ENCODE measurements at places on chromosomes 12 and 14. TPM values are rescaled to one million over a fixed set of nuclear protein-coding genes. Genes with fewer than 3 reads are reported as not detected.

Gene EML5
- total RNA-seq, result 0.19 TPM

Gene SRGAP1
- 12.9 TPM for total RNA-seq

Gene KRT79
- not detected for total RNA-seq

Gene TAS2R20
- 2.2 TPM for total RNA-seq

Gene SERPINA6
- total RNA-seq, result not detected

Gene SLCO1B3
- not detected for total RNA-seq

Gene KCNMB4
- total RNA-seq, result 0.34 TPM

Gene KLHDC1
- 6.6 TPM for total RNA-seq

Gene NOP9
- total RNA-seq, result 30.1 TPM

Gene GRIP1
- 0.17 TPM for total RNA-seq

Gene RASSF9
- total RNA-seq, result 7.7 TPM

Gene KCNC2
- total RNA-seq, result not detected

Gene MPHOSPH9
- total RNA-seq, result 63.0 TPM

Gene ERO1A
- 105 TPM for total RNA-seq

Gene GALNT9
- total RNA-seq, result 0.17 TPM

Gene KLRC2
- not detected for total RNA-seq

Gene FZD10
- 1.7 TPM for total RNA-seq

Gene CHGA
- total RNA-seq, result under 0.01 TPM

Gene RGS6
- not detected for total RNA-seq

Gene IRF9
- 55.5 TPM for total RNA-seq

Gene RND1
- 3.4 TPM for total RNA-seq

Gene KERA
- total RNA-seq, result not detected

Gene TAS2R13
- total RNA-seq, result 1.0 TPM

Gene MSRB3
- 40.0 TPM for total RNA-seq

Gene SCARB1
- 42.5 TPM for total RNA-seq

Gene SRRM4
- not detected for total RNA-seq

Gene HELB
- total RNA-seq, result 4.1 TPM

Gene CCDC175
- not detected for total RNA-seq

Gene SERPINA1
- total RNA-seq, result 0.23 TPM

Gene CD163L1
- 5.4 TPM for total RNA-seq

Gene KCNA5
- total RNA-seq, result not detected

Gene AKAP5
- 0.68 TPM for total RNA-seq

Gene MNAT1
- 52.6 TPM for total RNA-seq

Gene PRB2
- not detected for total RNA-seq

Gene TFCP2
- total RNA-seq, result 20.8 TPM

Gene AMIGO2
- total RNA-seq, result 4.2 TPM

Gene DDX55
- 16.6 TPM for total RNA-seq

Gene EEA1
- 49.5 TPM for total RNA-seq

Gene KRT2
- total RNA-seq, result not detected
